NCI-H1417 treated with DMSO at 0.1 percent for 48 hours (cell line): ENCODE measurements at places on chromosomes 3 and 15.

DNA sequence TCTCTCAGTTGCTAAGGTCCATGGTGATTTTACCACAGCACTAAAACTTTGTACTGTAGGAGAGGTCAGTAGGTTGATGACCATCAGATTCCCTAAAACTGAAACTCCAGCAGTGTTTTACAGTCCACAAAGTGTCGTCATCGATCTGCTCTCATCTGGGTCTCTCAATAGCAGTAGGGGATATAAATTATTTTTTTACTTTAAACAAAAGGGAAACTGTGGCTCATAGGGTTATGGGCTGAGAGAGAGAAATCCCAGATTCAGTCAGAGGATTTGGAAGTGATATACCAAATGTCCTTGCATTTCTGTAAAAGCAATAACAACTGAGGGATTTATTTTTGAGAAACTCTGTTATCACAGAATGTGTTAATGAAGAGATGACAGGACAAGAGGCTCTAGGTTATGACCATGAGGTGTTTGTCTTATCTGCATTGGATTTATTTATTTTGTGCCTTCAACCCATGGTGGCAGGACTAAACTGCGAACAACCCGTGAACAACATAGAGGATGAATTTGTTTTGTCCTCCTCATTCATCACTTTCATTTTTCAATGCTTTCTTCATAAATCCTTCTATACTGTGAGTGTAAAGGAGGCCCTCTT is 869.7 kb downstream of the OTOL1 start:
- DNase-seq = no peak

DNA sequence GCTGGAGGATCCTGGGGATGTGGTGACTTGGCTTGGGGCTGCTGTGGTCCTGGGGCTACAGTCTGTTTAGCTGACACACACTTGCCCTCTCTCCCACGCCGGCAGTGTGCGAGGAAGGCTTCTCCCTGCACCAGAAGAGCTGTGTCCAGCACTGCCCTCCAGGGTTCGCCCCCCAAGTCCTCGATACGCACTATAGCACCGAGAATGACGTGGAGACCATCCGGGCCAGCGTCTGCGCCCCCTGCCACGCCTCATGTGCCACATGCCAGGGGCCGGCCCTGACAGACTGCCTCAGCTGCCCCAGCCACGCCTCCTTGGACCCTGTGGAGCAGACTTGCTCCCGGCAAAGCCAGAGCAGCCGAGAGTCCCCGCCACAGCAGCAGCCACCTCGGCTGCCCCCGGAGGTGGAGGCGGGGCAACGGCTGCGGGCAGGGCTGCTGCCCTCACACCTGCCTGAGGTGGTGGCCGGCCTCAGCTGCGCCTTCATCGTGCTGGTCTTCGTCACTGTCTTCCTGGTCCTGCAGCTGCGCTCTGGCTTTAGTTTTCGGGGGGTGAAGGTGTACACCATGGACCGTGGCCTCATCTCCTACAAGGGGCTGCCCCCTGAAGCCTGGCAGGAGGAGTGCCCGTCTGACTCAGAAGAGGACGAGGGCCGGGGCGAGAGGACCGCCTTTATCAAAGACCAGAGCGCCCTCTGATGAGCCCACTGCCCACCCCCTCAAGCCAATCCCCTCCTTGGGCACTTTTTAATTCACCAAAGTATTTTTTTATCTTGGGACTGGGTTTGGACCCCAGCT is 2.9 kb upstream of the FES start:
- no peak for DNase-seq

DNA sequence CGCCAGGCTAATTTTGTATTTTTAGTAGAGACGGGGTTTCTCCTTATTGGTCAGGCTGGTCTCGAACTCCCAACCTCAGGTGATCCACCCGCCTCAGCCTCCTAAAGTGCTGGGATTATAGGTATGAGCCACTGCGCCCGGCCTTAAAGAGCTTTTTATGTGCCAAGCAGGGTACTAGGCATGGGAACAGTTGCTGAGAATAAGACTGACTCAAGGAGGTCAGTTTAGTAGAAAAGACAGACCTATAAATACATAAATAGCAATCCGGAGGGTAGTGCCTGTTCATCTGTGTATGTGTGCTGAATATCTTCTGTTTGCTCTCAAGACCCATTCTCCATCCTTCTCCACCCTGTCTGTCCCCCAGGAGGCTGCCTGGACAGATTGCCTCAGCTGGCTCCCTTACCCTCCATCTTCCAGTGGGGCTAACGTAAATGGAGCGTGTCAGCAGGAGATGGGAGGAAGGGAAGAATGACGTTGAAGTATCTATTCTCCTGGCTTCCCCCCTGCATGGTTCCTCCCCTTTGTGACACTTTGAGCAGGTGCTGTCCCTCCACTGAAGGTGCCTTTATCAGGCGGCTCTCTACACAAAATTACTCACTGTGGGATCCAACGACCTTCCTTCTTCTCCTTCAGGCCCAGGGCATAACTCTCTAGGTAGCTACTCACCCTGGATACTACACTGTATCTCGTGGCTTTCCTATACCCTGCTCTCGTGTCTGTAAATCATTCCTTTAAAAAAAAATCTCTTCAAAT is 31.1 kb downstream of the FBXO40 start:
- DNase-seq = no peak

- DNase-seq = no peak
Measured at GRCh38 chr15:46961795-46962194, 755.5 kb upstream of the SEMA6D start.

- no peak for DNase-seq
Measured at GRCh38 chr3:127598841-127599570, 795 bp downstream of the MCM2 start.

GRCh38 chr3:184466413-184466960 is 86.6 kb downstream of the CHRD start:
- no peak for DNase-seq

DNA sequence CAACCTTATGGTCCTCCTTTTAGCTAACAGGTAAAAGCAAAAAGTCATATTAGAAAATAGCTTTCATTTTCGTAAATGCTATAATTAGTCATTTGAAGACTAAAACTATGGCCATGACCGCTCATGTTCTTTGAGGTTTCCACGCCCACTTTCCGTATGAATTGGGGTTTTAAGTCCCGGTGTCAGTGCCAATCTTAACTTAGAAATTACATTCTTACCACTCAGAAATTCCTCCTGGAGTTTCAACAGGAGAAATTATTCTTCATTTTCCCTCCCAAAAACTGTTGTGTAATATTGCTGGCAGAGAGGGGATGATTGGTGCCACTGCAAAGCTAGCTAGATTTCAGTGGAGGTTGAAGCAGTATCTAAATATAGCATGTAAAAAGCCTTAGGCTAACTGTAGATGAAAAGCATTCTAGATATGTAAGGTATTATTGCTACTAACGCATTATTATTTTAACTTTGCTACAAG is 71.0 kb upstream of the MDFIC2 start:
- DNase-seq = no peak

- DNase-seq = no peak
Measured at GRCh38 chr15:40764629-40765103, 798 bp downstream of the GCHFR start.
